Kidney glomerular epithelial cell (primary cell): ENCODE measurements at places on chromosomes 5 and 9.

GRCh38 chr5:60533789-60534188, 166.2 kb downstream of the DEPDC1B start:
- DNase-seq, result no peak

DNA sequence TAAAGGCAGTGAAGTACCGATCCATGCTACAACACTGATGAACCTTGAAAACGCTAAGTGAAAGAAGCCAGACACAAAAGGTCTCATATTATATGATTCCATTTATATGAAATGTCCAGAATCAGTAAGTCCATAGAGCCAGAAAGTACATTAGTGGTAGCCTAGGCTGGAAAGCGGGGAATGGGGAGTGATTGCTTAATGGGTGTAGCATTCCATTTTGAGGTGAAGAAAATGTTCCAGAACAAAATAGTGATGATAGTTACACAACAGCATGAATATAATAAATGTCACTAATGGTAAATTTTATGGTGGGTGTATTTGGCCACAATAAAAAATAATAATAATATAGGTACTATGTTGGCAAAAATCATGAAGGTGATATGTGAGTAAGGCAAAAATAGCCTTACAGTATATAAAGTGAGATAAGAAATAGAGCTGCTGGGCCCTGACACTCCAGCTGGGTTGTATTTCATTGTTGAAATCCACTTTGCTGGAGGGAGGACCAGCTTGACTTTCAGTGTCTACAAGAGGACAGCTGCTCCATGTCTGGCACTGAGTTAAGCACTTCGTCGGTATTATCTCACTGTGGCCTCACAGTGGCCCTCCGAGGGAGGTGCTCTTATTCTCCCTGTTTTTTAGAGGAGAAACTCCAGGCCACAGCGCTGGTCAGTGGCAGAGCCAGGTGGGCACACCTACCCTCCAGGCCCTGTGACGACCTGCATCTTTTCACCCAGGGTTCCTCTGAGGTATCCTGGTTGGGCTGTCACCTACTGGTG, 22.4 kb upstream of the ANGPTL2 start:
- DNase-seq, result no peak

- DNase-seq, result no peak
Observed at GRCh38 chr5:136731241-136731900, 366.0 kb upstream of the TRPC7 start.

DNA sequence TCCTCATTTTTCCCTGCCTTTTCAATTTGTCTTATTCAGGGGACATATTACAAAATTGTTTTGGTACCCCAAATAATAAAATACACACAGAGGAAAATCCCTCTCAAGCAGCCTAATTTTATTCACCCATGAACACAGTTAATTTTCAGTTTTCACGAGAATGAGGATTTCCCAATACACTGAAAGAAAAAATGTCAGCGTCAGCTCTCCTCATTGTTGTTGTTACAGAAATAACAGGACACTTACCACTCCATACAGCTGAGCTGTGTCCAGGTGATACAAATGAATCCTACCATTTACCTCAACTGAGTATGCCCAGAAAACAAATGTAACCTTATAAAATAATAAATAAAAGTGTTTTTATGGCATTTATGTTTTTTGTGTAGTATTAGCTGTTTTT, 144.6 kb upstream of the PCA3 start:
- DNase-seq, result no peak

GRCh38 chr5:137822984-137823383, 44.7 kb upstream of the MYOT start:
- no peak for DNase-seq

GRCh38 chr5:127409246-127409917, 108.1 kb upstream of the PRRC1 start:
- DNase-seq, result no peak

DNA sequence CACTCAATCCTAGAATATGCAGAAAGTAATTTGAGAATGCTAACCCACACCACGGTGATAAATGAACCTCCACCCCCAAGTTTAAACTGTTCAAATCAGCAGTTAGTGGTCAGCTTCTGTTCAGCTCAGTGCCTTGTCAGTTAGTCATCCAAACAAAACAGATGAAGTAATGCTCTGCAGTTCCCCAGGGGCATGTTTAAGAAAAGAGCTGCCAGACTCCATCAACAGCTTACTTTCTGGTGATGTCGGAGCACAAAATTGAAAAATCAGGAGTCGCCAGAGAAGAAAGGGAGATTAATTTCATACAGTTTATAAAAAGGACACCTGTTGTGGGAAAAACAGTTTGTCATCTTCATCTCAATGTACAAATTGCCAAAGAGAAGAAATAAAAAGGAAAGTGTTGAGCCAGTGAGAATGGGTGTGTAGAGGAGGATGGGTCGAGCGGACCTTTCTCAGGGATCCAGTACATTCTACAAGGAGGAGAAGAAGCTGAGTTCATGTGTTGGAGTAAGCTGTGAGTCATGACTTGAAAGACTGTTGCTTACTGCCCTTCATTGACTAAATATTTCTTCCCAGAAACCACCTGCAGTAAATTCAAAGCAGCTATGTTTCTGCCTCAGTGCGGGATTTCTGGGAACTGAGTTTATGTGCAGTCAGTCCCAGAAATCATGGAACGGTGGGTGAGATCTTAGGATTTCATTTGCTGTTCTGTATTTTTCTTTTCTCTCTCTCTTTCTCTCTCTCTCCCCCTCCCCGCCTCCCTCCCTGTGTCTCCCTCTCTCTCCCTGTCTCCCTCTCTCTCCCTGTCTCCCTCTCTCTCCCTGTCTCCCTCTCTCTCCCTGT, 13.7 kb downstream of the TRIO start:
- DNase-seq, result peak; percentile 97

- DNase-seq, result peak; percentile 35
Observed at GRCh38 chr5:71475788-71476384, 20.4 kb downstream of the BDP1 start.

GRCh38 chr9:107299437-107299836, 16.4 kb downstream of the RAD23B start:
- DNase-seq, result peak; percentile 29

- DNase-seq, result no peak
Observed at GRCh38 chr5:132096904-132097303, 23.3 kb downstream of the CSF2 start.

DNA sequence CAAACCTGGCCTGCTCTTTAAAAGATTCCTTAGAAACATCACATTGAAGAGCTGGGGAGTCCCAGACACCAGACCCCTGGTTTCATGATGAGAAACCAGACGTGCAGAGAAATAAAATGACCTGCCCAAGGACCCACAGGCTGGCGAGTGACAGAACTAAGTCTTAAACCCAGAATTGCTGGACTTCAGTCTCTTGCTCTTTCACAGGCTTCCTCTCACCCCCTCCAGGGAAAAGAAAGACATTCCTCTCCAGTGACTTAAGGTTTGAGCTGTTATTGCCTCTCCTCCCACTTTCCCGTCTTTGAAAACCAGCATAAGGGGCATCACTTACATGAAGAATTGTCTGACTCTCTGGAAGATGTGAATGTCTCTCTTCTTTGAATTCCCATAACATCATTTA, 535.2 kb downstream of the IRX1 start:
- DNase-seq, result no peak

DNA sequence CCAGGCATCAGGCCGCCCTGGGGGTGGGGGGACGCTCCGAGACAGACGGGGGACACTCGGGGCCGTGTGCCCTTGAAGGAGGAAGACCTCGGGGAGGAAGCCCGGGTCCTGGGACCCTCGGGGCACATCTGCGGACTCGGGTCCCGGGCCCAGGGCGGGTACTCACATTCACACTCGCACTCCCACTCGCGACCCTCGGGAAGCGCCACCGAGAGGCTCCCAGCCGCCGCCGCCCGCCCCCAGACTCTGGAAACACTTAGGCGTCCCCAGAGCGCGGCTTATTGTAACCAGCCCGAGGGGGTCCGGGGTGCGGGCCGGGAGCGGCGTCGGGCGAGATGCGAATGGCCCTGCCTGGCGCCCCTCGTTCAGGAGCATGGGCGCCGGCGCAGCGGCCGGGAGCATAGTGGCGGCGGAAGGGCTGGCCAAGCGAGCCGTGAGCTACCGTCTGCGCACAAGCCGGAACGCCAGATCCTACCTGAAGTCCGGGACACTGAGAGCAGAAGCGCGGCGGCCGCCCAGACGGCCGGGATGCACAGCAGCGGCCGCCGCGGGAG, 559 bp downstream of the ROR2 start:
- no peak for DNase-seq

DNA sequence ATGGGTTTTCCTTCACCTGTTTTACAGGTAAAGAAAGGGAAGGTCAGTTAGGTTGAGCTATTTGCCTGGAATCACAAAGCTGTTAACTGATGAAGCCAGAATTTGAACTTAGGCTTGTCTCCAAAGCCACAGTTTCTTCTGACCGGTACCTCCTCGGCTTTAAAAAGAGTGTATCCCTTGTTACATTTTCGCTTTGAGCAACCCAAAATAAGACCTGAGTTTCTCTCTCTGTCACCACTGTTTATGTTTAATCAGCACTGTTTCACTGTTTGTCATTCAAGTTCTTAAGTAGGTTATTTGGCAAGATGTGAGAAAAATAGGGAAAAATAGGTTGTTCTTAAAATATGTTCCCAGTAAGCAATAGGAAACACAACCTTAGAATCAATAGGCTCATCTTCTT, 84.6 kb downstream of the VCAN start:
- no peak for DNase-seq
